ENCODE measurements at places on chromosomes 1 and 21.

GRCh38 chr1:14975119-14975518 is 178.4 kb upstream of the TMEM51 start:
- no peak for DNase-seq

- no peak for DNase-seq
These were observed 216.1 kb upstream of the GRIK3 start for GRCh38 chr1:37250371-37250770.

DNA sequence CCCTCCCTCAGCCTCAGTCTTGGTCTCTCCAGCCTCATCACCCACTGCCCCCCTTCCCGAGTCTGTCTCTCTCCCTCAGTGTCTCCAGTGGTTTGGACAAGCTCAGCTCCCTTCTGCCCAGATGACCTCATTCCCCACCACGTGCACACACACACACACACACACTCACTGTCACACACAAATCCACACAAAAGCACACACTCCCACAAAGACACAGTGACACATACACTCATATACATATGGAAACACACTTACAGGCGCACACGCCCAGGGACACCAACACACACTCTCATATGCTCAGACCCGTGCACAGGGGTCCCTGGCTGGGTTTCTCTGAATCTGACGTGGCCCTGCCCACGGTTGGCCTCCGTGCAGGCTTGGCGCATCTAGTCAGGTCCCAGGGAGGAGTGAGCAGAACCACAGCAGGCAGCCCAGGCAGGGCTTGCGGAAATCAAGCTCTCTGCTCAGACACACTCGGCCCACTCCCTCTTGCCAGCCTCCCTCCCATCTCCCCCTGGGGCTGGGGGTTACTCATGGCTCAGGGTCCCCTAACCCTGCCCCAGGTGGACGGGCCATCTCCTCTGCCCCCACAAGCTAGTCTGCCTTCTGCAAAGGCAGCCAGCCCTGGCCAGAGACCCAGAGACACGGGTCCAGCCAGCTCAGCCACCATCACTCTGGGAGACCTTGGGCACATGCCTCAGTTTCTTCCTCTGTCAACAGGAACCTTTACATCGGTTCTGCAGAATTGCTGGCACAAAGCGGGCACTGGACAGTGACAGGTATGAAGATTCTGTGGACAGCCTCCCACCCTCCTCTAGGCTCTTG is 38.5 kb upstream of the FAM131C start:
- DNase-seq = no peak

DNA sequence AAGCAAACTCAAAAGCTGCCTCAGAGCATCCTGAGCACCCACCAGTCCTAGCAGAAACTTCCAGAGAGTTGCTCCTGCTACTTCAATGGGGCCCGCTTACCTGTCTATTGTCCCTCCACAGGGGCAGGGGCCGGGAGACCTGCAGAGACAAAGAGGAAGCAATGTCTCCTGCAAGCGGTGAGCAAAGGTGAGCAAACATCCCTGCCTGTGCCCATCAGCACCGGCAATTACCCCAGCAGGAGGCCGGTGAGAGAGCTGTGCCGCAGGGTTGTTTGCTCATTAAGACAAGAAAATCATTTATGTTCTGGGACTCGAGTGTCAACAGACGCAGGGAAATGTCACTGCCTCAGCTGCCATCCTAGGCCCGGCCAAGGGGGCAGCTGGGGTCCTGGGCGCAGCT is 53.8 kb upstream of the TARDBP start:
- peak; percentile 52 for DNase-seq

DNA sequence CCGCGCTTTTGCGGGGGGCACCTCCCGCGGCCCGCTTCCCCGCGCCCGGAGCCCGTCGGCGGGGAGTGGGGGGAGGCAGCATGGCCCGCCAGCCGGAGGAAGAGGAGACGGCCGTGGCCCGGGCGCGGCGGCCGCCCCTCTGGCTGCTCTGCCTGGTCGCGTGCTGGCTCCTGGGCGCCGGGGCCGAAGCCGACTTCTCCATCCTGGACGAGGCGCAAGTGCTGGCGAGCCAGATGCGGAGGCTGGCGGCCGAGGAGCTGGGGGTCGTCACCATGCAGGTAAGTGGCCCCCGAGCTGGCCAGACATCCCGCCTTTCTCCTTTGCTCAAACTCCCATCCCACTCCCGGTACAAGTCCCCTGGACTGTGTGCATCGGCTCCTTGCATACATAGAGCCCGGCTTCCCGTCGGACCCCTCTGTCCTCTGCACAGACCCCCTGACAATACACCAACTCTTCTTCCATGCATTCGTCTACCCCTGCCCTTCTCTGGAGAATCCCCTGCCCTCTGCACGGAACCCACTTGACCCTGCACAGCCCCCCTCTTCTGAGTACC is 812 bp downstream of the CACHD1 start:
- peak; percentile 66 for DNase-seq

DNA sequence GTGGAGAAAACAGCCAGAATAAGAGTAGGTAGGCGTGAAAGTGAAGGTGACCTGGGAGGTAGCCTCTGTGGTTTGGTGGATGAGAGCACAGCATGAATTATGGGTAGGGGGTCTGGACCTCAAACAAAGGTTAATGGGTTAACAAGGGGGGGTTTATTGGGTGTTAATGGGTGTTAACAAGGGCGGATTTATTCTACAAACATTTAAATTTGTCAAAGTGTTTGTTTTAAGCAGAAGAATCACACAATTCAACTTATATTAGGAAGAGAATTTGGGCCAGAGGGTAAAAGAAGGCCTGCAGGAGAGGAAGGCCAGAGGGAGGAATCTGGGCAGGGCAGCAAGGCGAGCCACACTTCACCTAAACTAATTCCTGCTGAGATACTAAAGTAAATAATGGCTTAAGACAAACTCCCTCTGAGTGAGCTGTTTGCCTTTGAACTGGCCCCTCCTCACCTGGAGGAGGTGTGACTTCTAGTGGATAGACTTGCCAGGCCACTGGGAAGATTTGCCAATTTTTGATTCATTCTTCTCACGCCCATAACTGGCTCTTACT is 191.7 kb downstream of the GIPC2 start:
- peak; percentile 89 for DNase-seq

GRCh38 chr1:221884821-221885220 is 142.9 kb upstream of the DUSP10 start:
- no peak for DNase-seq

GRCh38 chr1:22786101-22786500 is 75.5 kb downstream of the EPHB2 start:
- no peak for DNase-seq

DNA sequence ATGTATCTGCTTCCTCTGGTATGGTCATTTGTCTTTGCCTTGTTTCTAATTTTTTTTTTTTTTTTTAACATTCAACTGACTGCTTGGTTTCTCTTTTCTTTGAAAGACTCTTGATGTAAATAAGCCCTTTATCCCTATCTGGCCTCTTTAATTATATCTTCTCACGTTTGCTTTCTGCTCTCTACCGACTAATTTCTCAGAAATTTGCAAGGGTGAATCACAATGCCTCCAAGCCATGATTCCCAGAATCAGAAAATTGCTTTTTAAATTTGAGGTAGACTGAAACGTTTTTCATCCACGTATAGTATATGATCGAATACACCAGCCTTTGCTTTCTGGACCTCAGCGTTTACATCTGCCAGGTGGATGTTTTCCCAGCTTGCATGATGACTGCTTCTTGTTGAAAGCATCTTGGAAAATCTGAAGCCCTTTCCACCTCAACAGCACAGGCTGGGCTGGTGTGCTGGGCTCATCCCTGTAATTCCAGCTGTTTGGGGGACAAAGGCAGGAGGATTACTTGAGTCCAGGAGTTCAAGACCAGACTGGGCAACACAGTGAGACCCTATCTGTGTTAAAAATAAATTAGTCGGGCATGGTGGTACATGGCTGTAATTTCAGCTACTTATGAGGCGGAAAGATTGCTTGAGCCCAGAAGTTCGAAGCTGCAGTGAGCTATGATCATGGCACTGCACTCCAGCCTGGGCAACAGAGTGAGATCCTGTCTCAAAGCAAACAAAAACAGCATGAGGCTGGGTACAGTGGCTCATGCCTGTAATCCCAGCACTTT is 35.0 kb upstream of the GPR137B start:
- DNase-seq = no peak

DNA sequence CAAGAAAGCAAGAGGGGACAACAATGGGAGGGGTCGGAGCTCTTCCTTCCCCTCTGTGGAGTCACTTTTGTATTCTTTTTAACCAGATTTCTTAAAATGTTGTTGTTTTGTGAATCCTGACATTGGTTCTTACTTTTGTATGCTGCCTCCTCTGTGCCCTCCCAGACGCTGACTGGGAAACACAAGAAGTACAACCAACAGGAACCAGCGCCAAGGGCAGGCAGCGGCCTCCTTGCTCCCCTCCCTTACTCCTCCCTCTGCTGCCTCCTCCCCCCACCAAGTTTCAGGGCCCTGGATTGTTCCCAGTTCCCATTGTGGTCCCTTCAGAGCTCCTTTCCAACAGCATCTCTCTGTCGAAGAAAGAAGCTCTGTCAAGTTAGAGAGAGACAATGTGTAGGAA is 111.1 kb downstream of the BRINP2 start:
- no peak for DNase-seq

DNA sequence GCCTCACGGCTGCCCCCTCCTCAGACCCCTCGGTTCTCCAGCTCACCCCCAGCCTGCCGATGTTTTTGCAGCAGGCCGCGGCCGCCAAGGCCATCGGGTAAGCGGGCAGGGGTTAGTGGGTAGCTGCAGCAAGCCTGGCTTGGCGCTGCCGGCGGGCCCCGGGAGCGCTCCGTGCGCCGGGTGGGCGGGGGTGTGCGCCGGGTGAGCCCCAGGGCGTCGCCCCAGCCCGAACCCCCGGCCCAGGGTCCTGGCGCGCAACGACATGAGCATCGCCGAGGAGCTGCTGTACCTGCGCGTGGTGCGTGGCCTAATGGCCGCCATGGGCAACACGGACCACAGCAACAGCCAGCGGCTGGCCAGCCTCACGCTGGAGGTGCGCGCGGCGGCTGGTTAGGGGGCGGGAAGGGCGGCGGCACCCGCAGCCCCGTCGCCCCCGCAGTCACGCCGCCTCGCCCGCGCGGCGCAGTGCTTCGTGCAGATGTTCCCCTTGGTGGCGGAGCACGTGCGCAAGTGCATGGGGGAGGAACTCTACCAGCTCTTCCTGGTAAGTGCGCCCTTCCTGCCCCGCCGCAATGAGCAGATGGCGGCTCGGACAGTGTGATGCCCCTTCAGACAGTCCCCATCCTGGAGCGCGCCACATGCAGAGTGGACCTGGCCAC is 6.5 kb downstream of the RNU5D-1 start:
- DNase-seq = no peak

DNA sequence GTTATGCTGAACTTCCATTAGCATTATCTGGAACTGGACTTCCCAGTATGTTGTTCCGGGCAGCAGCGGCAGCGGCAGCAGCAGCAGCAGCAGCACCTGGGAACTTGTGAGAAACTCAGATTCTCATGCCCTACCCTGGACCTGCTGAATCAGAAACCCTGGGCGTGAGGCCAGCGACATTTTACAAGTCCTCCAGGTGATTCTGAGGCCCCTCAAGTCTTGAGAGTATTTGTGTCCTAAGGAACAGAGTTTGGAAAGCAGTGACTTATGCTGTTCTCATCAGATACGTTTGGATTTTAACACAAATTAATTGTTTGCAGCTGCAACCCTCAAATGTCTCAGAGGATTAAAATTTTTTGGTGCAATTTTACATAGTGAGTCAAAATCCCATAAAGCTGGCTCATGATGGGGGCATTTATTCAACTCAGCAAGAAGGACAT is 157.2 kb upstream of the KAZN start:
- no peak for DNase-seq

- DNase-seq = no peak
These were observed 9.6 kb downstream of the FMO5 start for GRCh38 chr1:147215540-147215916.

- DNase-seq = no peak
These were observed 13.8 kb downstream of the PSEN2 start for GRCh38 chr1:226884116-226884625.

DNA sequence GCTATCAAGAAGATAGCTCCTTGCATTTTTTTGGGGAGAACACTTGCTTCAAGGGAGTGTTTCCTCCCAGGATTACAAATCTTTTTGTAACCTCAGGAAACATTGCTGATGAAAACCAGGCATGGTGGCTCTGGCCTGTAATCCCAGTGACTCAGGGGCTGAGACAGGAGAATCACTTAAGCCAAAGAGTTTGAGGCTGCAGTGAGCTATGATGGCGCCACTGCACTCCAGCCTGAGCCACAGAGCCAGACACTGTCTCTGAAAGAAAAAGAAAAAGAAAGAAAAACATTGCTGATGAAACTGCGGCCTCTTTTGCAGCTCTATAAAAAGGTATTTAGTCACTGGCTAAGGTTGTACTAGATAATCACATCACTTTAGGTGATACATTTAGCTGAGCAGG is 7.3 kb downstream of the RNU1-2 start:
- peak; percentile 57 for DNase-seq

- DNase-seq = peak; percentile 36
These were observed 19.8 kb downstream of the CSF1 start for GRCh38 chr1:109930252-109930993.

DNA sequence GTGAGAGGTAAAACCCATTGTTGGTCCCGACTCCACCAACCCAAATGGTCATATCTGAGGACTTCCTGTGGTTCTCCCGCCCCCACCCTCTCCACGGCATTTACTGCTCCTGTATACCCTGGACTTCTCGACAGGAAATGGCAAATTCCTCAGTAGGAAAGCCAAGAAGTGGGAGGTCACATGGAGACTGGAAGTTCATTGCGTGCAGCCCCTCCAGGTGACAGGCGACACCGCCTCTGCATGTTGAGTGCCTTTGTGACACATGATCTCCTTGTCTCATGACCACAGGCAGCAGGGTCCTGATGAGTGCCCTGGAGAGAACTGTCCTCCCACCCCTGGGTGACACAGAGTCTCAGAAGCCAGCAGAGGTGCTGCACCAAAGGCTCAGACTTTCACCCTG is 24.2 kb downstream of the ERG start:
- peak; percentile 77 for DNase-seq

DNA sequence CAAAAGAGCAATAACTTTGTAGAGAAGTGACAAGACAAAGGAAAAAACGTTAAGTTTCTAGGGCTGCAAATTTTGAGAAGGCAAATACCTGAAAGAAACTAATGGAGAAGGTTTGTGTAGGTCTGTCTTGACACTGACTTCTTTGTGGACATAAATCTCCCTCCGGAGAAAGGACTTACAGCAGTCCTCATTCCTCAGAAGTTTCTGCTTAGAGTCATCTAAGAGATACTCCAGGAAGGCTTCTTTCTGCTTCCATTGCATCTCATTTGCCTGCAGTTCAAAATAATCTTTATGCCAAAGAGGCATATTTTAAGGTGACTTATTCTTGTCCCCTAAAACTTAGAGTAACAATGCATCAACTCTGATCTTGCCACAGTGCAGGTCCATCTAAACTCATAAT is 4.4 kb upstream of the C4BPB start:
- DNase-seq = no peak

GRCh38 chr1:235703506-235703905 is 53.9 kb upstream of the GNG4 start:
- DNase-seq = no peak

DNA sequence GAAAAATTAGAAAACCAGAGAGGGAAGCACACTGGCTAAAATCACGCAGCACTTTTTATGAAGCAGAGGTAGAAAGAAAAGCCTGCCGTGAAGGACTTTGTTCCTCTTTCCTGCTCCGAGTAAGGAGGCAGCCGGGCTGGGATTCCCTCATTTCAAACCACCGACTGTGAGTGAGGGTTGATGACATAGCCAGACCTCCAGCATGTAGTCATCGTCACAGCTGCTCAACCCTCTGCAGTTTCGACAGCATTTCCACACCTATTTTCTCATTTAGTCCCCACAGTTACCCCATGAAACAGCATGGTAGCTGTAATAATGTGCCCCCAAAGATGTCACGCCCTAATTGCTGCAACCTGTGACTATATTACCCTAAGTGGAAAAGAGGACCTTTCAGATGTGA is 35.3 kb downstream of the FCRL5 start:
- no peak for DNase-seq

GRCh38 chr1:18955441-18956192 is 859 bp downstream of the IFFO2 start:
- peak; percentile 57 for DNase-seq

All from mesendoderm (in vitro differentiated cells).